Activated naive CD4-positive, alpha-beta T cell treated with Interleukin-2 at 50 U/mL for 16 hours (primary cell): ENCODE measurements at places on chromosomes 3 and 15.

DNA sequence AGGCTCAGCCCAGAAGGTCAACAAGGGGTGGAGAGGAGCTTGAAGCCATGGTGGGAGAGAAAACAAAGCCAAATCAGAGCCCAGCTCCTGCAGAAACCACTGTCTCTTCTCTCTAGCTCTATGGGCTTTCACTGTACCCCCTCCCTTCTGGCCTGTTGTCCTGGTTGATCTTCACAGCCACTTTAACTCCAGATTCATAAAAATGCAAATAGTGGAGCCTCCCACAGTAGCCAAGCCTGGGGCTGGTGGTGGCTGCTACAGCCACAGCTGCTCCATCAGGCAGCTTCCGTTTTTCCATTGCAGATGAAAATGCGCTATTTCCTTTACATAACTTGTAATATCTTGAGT lies 20.7 kb upstream of the CAV3 start:
- no peak for DNase-seq

GRCh38 chr15:49415638-49416037 lies 7.4 kb upstream of the FGF7 start:
- no peak for DNase-seq

DNA sequence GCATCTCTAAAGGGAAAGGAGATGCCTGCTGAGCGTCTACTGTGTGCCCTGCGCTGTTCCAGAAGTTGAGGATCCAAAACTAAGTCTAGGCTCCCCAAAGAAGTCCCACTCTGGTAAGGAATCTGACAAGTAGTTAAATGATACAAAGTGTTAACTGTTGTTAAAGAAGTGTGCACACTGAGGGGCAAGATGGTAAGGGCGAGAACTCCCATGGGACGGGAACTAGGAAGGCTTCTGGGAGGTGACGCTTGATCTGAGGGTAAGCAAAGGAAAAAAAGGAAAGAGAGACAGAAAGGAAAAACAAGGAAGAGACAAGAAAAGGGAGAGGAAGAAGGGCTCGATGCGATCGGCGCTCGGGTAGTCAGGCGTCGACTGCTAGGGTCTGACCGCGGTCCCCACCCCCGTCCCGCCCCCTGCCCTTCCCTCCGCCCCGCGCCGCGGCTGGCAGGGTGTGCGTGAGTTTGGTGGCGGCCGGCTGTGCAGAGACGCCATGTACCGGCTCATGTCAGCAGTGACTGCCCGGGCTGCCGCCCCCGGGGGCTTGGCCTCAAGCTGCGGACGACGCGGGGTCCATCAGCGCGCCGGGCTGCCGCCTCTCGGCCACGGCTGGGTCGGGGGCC lies at the start of gene LACTB:
TSS of gene LACTB (plus strand) at position 480 of the 620 bp plus-strand sequence. CDS start at position 491, 11 bp downstream.
- DNase-seq, result peak; percentile 82

DNA sequence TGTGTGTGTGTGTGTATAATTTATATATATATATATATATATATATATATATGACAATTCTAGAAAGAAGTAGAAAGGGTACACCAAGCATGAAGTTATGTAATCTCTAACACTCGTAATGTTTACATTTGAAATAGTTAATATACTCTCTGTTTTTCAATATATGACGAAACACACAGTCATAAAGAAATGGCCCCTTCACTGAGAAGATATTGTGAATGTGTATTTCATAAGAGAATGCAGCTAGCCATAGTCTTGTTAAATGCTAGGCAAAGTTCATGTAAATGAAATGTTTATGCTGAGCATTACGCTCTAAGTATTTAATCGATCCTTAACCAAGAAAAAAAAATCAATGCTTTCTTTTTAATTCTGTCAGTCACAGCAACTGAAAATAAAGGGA lies 154.7 kb upstream of the TSPAN3 start:
- no peak for DNase-seq

- DNase-seq, result no peak
Measured at GRCh38 chr15:80562033-80562432, 133.1 kb upstream of the ABHD17C start.

DNA sequence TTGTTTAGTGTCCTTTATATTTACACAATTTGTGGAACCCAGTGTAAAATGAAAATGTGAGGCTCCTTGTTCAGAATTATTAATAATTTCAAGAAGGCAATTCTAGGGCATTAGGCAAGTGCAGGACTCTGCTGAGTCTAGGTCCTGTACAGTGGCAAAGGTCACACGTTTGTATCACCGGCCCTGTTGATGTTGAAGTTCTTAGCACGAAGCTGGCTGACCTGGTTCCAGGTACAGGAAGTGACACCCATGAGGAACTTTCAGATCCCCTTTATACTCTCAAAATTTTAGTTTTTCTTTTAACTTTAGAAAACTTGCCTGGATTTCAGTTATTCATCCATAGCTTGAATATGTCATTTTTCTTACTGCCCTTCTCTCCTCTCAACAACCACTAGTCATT lies 349.4 kb downstream of the CNTN6 start:
- DNase-seq, result no peak

DNA sequence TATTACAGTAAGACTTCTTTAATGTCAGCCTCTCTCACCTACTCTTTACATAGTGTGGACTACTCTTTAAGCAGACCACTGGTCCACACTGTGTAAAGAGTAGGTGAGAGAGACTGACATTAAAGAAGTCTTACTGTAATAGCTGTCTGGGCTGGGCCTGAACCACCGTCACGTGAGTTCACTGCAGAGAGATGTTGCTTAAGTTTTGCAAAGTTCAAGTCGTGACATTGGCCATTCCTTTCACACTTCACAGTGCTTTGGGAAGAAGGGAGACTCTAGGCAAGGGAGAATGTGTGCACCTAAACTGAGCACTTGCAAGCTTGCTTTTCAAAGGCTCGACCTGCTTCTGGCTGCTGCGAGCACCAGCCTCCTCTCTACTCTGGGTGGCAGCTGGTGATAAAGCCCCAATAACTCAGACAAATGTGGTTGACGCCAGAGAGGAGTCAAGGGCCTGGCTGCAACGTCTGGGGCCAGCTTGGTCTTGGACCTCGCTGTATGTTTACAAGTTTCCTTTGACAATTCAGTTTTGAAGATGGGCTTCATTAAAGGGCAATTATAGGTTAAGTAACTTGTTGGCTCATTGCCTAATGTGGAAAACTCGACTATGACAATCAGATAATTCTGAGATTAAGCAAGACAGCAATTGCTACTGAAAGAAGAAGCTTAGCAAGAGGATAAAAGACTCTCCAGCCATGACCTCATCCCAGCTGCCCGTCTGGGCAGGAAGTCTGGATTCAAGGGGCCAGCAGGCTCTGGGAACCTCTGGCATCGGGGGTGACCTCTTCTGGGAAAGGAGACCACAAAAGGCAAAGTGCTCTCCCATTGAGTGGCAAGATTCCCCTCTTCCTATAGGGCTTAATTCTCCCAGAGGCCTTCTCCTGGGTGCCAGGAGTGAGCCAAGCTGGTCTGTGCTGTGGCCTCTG lies 242.1 kb upstream of the TLE3 start:
- no peak for DNase-seq

GRCh38 chr3:17730318-17730967 lies 12.0 kb downstream of the TBC1D5 start:
- DNase-seq, result no peak

GRCh38 chr3:170809975-170810357 lies 60.0 kb downstream of the RPL22L1 start:
- DNase-seq, result no peak

DNA sequence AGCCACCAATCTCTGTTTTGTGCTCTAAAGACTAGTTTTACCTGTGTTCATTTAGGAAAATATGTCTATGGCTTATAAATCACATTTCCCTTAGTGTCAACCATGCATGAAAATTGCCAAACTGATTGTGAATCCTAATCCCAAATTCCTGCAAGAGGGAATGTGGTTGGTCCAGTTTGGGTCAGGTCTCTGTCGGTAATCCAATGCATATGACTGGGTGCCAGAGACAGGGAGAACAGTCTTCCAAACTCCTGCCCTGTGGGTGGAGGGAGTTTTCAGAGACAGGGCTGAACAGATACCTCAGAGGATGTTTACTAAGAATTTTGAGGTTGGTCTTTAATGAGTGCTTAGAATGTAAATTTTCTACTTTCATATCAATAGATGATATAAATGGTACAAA lies 300.5 kb upstream of the ARL6 start:
- no peak for DNase-seq

DNA sequence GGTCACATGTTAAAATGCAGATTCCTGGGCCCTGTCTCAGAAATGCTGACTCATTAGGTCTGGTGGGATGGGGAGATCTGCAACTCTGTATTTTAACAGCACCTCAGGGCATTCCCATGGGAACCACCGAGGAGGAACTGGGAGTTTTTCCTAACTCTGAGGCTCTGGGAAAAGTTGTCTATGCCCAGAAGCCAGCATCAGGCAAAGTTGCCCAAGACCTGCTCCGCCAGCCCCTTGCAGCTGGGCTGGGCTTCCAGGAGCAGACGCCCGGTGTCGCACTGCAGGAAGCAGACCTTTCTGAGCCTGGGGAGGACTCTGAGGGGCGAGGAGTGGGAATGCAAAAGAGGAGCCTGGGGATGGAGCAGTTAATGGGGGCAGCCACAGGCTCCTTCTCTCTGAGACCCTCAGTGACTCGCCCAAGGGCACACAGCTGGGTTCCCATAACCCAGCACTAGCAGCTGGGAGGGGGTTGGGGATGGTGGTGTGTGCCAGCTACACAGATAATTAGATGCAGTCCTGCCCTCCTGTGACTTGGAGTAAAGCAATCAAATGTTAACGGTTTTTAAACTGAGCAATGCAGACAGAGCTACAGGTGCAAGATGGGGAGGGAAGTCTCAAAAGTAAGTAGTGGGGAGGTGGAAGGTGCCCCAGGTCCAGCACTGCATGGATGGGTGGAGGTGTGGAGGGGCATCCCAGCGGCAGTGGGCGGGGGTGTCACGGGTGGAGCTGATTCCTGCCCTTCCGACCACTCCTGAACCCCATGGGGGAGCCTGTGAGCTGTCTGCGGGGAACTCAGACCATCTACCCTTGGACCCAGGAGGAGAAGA lies 100.4 kb downstream of the LSM3 start:
- DNase-seq, result no peak

- no peak for DNase-seq
Measured at GRCh38 chr15:80667936-80668335, 27.2 kb upstream of the ABHD17C start.

DNA sequence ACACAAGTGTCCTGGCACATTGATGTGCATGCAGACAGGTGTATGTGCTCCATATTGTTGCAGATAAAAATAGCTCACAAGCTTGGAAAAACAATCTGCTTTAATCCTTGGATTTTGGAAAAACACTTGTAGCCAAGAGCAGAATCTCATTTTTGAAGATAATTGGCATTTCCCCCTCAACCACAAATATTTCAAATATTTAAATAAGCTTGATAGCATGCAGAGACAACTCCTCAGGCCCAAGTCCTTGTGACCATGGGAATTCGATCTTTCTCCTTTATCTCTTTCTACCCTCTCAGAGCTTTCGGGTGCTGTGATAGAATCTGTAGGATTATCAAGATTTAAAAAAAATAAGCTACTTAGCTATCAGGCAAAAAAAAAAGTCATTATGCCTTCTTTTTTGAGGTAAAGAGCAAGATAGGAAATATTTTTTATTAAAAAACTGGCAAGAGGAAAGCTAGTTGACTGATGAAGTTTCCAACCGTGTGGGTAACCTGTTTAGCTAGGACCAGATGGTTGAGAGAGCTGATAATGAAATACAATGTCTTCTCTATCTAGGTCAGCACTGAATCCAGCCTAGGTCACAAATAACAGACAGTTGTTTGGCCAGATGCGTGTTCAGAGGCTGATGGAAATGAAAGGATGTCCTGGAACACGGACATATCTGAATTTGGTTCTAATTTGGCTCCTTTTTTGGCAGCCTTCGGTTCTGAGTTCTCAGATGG lies 54.9 kb upstream of the SNRK start:
- no peak for DNase-seq

DNA sequence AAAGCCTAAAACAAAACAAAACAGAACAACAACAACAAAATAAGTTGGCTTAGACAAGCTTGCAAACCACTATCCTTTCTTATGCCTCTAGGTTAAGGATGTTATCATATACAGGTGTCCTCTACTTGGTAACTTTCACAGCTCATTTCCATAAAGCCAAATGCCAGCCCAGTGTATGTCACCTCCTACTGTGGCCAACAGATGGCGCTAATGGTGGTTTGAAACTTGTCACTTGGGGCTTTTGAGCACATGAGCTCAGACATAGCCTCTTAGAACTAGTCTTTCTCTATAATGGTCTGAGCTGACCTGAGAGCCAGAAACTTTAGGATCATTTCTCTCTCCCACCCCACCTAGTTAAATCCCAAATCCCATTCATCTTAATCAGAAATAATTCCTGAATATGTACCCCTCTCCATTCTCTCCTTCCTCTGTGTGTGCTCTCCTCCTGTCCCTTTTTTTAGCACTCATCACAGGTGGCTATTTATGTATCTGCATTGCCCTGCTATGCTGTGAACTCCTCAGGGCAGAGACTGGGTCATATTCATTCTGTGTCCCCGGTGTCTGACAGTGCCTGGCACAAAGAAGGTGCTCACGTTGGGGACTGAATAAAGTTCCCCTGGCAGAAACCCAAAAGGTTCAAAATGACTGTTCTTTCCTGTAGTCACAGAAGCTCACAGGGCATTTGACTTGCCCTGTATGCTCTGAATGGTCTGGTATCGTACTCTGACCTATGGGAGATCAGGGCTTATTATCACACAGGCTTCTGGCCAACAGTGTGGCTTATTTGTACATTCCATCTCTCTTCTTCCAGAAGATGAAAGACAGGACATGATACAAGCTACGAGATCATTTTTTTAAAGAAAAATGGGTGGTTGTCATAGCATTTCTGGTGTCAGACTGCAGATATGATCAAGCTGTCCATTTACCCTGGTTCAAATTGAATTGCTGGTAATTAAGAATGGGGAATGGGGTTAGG lies 319.3 kb upstream of the AZI2 start:
- DNase-seq, result peak; percentile 37

GRCh38 chr3:33313331-33313730 lies 36.1 kb downstream of the FBXL2 start:
- no peak for DNase-seq

- DNase-seq, result no peak
Measured at GRCh38 chr3:193344486-193344885, 34.1 kb downstream of the ATP13A5 start.

- DNase-seq, result no peak
Measured at GRCh38 chr3:152270937-152271336, 2.2 kb downstream of the MBNL1 start.

DNA sequence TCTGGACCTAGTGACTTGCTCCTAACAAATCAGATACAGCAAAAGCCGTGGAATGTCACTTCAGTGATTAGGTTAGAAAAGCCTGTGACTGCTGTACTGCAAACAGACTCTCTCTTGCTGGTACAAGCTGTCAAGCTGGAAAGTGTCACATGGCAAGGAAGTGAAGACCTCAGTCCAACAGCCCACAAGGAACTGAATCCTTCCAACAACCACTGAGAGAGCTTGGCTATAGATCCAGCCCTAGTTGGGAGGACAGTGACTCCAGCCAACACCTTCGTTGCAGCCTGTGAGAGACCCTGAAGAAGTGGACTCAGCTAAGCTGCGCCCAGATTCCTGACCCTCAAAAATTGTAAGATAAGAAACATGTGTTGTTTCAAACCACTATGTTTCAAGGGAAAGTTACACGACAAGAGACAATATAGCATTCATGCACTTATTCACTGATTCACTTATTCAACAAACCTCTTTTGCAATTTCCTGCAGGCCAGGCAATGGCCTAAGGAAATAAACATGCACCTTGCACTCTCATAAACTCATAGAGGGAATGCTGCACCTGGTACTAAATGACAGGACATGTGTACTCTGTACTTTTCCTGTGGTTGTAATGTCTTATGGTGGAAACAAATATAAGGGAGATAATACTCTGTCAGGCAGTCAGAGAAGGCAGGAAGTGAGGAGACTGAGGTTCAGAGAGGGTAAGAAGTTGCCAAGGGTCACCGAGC lies 142.9 kb downstream of the CADPS start:
- no peak for DNase-seq

- DNase-seq, result no peak
Measured at GRCh38 chr15:43521419-43521818, 4.0 kb downstream of the MAP1A start.

GRCh38 chr3:27535809-27536392 lies 51.7 kb upstream of the SLC4A7 start:
- no peak for DNase-seq
